ENCODE measurements at places on chromosomes 12 and 14.
A peak's percentile ranks its signal among the peaks of the same experiment; 100 is the strongest.

DNA sequence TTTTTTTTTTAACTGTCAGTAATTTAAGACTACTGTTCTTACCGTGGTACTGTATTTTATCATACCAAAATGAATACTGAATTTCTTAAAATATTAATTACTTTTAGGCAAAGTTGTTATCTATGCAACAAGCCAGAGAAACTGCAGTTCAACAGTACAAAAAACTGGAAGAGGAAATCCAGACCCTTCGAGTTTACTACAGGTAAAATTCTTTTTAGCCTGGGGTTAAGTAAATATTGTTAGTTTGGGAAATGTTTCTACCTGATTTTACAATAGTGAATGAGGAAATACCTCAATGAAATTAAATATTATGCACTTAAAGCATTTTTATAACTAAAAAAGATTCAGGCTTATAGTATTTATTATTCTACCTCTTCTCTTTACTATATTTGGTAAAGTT lies 172.3 kb downstream of the FOXA1 start:
- no peak for DNase-seq

- no peak for DNase-seq
Observed at GRCh38 chr12:89083491-89083890, 268.8 kb downstream of the DUSP6 start.

DNA sequence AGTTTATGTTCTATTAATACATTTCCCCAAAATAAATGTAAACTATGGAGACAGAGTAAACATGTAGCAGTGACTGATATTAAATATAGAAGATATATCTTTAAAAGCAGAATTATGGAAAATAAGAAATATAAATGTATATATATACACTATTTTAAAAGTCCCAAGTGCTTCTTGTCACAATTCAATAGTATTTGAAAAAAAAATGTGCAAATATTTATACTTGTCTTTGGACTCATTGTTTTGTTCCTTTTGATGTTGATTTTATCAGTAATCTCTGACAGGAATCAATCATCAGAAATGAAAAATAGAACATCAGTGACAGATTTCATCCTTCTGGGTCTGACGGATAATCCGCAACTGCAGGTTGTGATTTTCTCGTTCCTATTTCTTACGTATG lies at the start of gene OR6C76:
Gene OR6C76 (plus strand): TSS at position 301 of the 400 bp plus-strand sequence. CDS start 0 bp downstream, at position 301.
- no peak for DNase-seq

DNA sequence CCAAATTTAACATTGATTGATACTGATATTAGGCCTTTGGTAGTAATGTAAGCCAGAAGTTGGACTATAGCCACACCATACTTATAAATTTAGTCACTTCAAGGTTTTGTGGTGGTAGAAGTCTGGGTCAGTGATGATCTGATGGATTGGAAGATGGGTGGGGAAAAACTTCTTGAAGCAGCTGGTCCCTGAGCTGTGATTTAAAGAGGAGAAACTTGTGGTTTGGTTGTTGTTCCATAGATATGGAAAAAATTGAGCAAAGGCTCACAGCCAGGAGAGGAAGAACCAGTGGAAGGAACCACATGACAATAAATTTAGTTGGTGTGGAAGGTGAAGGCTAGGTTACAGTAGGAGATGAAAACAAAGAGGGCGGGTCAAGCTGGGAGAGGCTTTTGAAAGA lies 26.1 kb downstream of the PTHLH start:
- no peak for DNase-seq

GRCh38 chr14:101126731-101127130 lies 223.2 kb upstream of the RTL1 start:
- peak; percentile 10 for DNase-seq

DNA sequence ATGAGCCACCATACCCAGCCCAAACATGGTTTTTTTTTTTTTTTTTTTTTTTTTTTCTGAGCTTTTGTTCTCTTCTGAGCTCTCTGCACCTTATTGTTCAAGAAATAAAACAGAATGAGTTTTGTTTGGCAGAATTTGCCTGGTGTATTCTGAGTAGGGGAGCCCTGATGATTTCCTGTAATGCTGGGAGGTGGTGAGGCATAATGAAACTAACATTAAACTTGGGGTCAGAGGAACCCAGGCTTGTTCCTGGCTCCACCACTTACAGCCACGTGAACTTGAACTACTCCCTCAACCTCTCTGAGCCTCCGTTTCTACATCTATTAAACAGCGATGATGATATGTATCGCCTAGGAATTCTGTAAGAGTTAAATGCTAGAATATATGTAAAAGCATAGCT lies 276.3 kb upstream of the CRY1 start:
- DNase-seq: no peak

- no peak for DNase-seq
Observed at GRCh38 chr12:100798286-100799160, 3.9 kb downstream of the ANO4 start.

All from left cardiac atrium (tissue), 4 donors.